ENCODE measurements at places on chromosomes 2 and 18.

GRCh38 chr2:77831471-77831870 is 309.3 kb upstream of the LRRTM4 start:
- no peak for DNase-seq

- DNase-seq: no peak
Observed at GRCh38 chr2:159052157-159052601, 83.7 kb downstream of the TANC1 start.

DNA sequence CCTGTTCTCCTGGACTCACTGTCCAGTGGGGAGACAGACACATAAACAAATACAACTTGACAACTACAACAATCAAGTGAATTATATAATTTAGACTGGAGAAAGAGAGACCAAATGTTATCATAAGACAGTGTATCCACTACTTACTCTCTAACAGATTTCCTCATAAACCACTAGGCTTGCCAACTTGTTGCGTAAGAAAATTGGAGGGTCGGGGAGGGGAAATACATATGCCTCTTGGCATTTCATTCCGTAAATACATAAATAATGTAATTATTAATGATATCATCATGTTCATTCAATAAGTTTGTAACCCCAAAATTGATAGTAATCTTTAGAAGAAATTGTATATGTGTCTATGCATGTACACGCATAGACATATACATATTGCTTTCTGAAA is 14.9 kb downstream of the RAB6D start:
- DNase-seq: no peak

GRCh38 chr2:218026676-218027425 is 24.1 kb upstream of the TNS1 start:
- no peak for DNase-seq

GRCh38 chr2:204732019-204732418 is 186.7 kb downstream of the PARD3B start:
- DNase-seq: no peak

- DNase-seq: no peak
Observed at GRCh38 chr2:186927867-186928191, 78.9 kb upstream of the ZSWIM2 start.

DNA sequence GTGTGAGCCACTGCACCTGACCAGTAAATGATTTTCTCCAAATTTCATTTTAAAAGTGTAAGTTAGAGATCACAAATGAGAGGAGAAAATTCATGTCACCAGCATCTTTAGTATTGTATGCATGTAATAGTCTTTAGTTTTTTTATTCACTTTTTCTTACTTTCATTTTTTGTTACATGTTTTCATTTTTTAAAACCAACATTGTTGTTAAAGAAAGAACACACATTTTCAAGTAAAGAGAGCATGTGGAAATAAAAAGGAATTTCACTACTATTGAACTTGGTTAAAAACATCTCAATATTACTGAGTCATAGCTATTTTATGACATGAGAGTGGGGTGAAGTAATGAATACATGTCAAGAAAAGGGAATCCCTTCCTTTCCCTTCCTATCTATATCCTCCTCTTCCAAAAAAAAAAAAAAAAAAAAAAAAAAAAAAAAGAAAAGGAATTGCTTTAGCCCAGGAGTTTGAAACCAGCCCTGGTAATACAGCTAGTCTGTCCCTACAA is 29.1 kb upstream of the PMAIP1 start:
- no peak for DNase-seq

- DNase-seq: no peak
Observed at GRCh38 chr2:231321021-231321420, 74.5 kb upstream of the B3GNT7 start.

DNA sequence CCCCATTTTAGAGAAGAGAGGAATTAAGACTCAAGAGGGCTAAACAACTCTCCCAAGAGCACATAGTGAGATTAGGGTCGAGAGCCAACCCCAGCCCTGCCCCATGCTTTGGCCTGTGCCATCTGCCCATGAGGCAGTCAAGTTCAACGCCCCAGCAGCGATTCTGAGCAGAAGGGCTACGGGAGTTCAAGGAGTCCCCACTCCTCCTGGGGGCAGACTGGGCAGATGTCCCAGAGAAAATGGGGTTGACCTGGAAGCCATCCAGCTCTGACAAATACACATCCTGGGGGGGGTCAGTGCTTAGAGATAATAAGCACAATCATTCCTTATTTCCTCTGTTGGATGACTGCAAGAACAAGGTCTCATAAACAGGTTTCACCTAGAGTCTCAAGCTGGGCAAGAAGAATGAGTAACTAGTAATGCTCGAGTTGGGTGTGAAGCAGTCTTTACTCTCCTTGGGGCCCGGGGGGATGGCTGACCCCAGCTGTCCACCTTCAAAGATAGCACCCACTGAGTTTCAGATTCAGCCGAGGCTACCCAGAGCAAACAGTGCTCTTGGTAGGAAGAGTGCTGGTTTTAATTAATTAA is 716.4 kb downstream of the RNF144A start:
- no peak for DNase-seq
